ENCODE measurements at places on chromosomes 6 and 20.

GRCh38 chr20:32784369-32785080 is 22.3 kb downstream of the DNMT3B start:
- DNase-seq = no peak

GRCh38 chr6:157725836-157726235 is 97.2 kb upstream of the SNX9 start:
- no peak for DNase-seq

- DNase-seq = no peak
These were observed 13.9 kb downstream of the KCNK15 start for GRCh38 chr20:44759595-44759994.

DNA sequence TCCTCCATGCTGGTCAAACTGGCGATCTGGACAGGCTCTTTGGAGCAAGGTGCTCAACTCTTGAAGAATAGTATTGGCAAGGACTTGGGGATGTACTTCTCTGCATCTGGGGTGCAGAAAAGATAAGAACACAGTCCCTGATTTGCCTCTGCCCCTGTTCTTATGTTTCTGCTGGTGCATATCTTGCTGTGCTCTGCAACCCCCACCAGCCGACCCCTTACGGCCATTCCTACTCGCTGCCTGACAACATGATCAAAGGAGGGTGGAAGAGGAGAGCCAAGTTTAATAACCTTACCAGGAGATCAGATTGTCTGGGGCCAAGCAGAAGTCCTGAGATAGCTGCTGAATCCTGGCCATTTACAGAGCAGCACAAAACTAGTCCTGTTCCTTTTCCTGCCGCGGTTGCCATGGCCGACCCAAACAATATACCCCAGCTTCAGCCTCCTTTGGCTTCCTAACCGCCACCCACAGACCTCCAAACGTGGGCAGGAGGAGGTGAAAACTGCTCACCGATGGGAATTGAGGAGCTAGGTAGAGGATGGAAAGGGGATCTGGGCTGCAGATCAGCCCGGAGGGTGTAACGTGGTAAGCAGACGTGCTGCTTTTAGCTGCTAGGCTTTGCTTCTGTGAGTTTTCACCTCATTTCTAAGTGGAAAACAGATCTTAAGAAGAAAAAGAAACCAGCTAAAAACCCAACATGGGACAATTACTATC is 60.9 kb downstream of the ATXN1 start:
- DNase-seq = peak; percentile 71

GRCh38 chr20:51126337-51126736 is 103.4 kb upstream of the KCNG1 start:
- DNase-seq = no peak

DNA sequence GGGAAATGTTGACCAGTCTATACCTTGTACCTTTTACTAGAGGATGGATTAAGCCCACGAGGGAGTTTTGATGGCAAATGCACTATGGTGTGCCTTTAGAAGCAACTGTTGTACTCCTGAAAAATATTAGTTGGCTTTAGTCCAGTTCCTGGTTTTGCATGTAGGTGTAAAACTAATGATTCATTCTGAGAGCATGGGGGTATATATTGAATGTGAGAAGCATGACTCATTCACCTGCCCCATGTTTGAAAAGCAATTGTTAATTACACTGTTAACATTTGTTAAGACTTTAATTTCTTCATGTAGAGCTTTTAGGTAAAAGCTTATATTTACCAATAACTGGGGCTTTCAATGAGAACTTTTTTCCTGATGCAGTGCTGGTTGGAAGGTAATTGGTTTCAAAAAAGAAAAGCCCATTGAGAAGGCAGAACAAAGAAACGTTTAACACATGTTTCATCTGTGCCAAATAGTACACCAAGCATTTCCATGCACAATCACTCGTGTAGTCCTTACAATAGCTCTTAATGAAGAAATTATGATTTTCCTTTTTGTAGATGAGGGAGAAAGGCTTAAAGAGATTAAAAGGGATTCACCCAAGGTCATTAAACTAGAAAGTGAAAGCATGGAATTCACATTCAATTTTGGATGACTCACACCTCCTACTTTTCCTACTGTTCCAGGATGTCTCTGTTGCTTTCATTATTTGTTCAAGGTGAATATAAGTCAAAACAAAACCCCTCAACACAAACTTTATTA is 134.1 kb downstream of the CCDC170 start:
- no peak for DNase-seq

- no peak for DNase-seq
These were observed 13.8 kb downstream of the ADA start for GRCh38 chr20:44637522-44638372.

- DNase-seq = no peak
These were observed 23.9 kb downstream of the NT5E start for GRCh38 chr6:85473748-85474147.

DNA sequence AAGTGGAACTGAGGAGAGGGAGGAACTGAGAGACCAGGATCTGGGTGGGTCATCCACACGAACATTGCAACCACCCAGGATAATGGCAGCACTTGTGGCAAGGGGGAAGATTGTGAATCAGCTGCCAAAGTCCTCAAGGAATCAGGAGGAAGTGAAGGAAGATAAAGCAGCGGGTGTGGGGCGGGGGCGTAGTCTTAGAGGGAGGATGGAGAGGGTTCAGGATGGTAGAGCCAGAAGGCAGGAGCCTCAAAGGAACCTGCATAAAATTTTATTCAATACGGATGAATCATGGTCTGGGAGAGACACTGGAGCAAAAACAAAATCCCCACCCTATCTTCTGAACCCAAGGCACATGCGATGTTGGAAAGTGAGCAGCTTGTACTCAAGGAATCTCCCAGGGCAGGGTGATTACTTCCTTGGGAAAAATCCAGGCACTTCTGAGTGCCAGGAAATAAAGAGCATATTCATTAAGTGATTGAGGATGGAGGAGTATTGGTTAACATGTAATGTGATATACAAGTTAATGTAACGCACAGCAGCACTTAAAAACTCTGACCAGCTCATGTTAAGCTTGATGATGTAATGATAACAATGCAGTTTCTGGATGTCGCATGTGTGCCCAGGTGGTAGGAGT is 82.0 kb upstream of the B3GAT2 start:
- DNase-seq = no peak

DNA sequence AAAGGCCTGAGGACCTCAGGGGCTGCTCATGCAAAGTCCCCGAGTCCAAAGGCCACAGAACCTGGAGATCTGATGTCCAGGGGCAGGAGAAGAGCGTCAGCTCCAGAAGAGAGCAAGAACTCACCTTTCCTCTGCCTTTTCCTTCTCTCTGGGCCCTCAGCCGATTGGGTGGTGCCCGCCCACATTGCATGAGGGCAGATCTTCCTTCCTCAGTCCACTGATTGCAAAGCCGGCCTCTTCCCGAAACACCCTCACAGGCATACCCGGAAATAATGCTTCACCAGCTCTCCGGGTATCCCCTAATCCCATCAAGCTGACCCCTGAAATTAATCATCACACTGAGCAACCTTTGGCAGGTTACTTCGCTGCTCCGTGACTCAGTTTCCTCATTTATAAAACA is 33.4 kb downstream of the SPDEF start:
- DNase-seq = no peak
